ENCODE measurements at places on chromosomes 1 and 21. TPM values are rescaled to one million over a fixed set of nuclear protein-coding genes. Genes with fewer than 3 reads are reported as not detected.

Gene PCP4L1
- 0.62 TPM for total RNA-seq

Gene FAM110D
- total RNA-seq, result 5.3 TPM

Gene GPR61
- total RNA-seq, result not detected

Gene OR6N1
- not detected for total RNA-seq

Gene IQGAP3
- total RNA-seq, result 0.26 TPM

Gene L1TD1
- total RNA-seq, result 0.34 TPM

Gene CNIH3
- 0.88 TPM for total RNA-seq

Gene CCDC181
- 1.6 TPM for total RNA-seq

DNA sequence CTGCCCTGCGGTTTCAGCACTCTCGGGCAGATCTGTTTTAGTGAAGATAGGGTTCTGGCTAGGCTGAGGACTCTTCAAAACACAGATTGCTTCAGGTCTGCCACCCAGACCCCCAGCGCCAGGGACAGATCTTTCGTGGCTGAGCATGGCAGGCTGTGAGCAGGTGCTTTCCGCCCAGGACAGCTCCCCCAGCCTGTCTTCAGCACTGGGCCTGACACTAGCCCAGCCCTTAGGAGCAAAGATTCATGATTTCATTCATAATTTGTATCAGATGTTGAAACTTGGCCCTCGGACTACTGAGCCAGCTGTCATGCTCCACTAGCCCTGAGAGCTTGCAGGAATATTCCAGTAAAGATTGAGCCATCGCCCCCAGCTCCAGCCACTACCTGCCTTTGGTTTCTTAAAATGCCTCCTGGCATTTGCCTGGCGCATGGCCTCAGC lies 5.9 kb downstream of the ADPRS start:
- DNase-seq, result no peak

- no peak for DNase-seq
These were observed 39.0 kb downstream of the DPT start for GRCh38 chr1:168689726-168690602.

DNA sequence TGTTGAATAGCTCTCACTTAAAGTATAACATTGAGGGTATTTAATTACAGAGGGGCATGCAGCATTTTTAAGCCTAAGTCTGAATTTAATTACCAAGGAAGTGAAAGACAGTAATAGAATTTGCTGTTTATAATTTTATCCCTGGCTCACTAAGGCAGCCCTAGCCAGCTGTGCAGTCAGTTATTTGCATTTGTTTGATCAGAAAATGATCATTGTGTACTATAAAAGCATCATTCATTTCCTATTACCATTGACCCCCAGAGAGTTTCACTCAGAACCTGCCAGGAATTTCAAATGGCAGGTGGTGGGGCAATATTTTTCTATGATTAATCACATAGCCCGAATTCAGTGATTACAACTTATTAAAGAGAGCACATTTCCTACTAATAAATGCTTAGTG lies 277.1 kb upstream of the KAZN start:
- no peak for DNase-seq

GRCh38 chr1:201605385-201606010 lies 66.6 kb downstream of the NAV1 start:
- no peak for DNase-seq

GRCh38 chr1:7292036-7292681 lies 478.9 kb upstream of the VAMP3 start:
- no peak for DNase-seq

DNA sequence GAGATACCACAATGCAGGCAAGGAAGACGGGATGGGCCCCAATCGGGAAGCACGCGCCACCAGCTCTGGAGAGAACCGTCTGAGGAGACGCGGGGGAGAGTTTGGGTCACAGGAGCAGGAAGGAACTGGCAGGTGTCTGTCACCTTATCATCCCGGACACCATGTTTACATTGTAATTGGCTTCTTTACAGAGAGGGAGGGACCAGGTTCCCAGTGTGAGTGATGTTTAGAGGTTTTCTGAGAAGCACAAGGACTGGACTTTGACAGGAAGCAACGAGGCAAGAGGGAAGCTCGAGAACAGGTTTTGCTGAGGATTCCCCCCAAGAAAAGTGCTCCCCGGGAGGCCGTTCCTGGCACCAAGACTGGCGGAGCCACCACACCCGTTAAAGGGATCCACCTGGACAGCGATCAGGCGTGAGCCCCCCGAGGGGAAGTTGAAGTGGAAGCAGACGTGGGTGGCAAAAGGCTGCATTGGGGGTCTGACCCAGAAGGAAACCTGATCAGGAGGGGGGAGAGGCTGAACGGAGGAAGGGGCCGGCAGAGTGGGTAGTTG lies 957 bp downstream of the EPS15 start:
- peak; percentile 41 for DNase-seq

DNA sequence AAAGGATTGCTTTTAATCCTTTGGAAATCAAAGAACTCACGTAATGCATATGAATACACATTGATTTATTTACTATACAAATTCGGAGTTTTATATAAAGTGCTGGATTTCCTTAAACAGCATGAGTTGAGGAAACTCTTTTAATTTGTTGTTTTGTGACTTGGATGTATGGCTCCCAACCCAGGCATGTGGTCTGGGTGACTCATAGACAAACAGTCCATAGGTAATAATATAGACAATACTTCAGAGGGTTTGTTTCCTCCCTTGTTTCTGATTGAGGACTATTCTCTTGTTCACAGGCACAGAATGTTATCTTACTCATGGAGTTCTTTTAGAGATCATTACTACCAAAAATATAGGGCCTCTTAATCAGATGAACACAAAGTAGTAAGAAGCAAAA lies 43.8 kb downstream of the XPR1 start:
- DNase-seq, result no peak

GRCh38 chr1:186426118-186426517 lies 34.8 kb downstream of the PDC start:
- DNase-seq, result no peak

DNA sequence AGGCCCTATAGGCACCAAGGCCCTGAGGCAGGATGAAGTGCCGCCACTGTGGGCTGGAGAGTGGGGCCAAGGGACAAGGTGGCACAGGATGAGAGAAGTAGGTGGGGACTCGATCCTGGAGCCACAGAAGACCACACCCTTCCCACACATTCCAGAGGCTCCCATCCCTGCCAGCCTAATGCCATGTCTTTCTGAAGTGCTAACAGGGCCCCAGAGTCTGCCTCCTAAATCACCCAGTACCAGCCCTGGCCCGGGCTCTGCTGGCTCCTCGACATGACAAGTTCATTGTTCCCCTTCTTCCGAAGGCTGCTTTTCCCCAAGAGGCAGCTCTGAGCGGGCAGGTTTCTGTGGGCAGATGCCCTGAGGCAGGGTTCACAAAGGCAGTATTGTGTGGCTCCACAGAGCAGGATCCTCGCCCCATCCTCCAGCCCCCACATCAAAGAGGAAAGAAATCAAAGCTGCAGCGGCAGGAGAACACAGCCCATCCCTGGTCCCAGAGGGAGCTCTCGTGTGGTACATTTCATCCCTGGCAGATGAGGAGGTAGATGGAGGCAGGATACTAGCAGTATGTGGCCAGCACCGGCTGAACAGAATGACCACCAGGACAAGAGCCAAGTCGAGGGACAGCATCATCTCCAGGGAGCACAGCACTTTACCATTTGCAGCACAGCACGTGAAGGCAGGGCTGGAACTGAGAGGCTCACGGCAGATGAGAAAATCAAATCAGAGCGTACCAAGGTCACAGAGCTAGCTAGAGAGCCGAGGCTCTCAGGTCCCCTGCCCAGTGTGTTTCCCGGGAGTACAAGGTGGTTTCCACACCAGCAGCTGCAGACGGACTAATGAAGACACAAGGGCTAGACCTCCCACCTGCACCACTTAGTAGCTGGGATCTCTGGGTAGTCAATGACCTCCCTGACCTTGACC lies 64.8 kb downstream of the SYF2 start:
- no peak for DNase-seq

GRCh38 chr1:14974361-14974760 lies 179.2 kb upstream of the TMEM51 start:
- no peak for DNase-seq

DNA sequence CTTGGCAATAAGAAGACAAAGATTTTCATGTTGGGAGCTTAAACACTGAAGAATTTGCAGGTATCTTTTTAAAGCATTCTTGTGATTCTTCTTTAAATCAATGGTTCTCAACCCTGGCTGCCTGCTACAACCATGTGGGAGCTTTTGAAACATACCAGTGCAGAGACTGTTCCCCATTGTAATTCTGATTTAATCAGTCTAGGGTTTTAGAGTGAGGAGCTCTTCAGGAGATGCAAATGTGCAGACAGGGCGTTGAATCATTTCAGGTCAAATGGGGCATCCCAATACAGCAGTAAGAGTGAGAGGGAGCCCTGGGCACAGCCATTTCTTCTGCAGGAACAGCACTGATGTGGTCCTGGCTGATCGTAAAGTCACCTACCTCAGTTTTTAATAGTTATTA lies 24.3 kb downstream of the KCNJ6 start:
- DNase-seq, result no peak

DNA sequence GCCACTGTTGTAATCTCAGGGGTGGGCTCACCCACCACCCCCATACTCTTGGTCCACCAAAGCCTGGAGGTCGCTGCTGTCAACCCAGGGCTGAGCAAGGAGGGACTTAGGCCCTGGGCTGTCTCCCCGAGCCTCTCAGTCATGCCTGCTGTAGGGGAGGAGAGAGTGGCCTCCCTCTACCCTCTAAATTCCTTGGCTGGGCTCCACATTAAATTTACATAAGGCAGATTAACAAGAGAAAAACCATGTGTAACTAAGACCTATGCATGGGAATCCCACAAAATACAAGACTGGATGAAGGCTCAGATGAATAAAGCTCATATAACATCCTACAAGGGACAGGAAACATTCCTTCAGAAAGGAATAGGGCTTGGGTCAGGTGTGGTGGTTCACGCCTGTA lies 1.8 kb upstream of the PIK3CD start:
- DNase-seq, result no peak

DNA sequence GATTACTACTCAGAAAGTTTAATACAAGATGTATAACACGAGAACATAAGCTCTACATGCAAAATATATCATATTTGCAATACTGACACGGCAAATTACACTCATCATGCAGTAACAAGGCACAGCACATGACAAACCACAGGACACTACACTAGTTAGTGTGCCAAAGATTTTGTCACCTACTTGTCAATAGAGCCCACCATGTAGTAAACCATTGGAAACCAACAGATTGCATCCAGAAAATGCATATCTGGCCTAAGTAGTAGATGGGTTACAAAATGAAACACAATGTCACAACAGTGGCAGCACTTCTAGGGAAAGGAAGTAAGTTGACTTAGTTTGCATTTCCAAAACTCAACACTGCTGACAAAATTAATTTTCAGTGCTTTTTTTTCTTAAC lies 288.9 kb downstream of the KCNT2 start:
- no peak for DNase-seq

DNA sequence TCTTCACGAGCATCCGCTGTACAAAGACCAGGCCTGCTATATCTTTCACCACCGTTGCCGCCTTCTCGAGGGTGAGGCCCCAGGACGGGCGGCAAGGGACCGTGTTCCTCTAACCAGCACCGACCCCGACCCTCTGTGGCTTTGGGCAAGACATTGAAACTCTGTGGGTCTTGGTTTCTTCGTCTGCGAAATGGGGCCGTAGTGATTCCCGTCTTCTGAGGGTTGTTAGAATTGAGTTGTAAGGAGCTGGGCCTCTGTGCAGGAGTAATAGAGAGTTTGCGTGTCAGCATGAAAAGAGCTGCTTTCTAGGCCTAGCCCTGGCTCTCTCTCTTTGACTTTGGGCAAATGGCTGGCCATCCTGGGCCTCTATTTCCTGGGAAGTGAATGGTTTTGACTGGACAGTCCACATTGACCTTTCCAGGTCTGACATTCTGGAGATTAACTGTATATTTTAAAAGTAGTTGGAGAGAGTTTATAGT lies 591 bp downstream of the MRPL37 start:
- DNase-seq, result no peak

- no peak for DNase-seq
These were observed 3.7 kb downstream of the CCDC24 start for GRCh38 chr1:43994794-43995790.

DNA sequence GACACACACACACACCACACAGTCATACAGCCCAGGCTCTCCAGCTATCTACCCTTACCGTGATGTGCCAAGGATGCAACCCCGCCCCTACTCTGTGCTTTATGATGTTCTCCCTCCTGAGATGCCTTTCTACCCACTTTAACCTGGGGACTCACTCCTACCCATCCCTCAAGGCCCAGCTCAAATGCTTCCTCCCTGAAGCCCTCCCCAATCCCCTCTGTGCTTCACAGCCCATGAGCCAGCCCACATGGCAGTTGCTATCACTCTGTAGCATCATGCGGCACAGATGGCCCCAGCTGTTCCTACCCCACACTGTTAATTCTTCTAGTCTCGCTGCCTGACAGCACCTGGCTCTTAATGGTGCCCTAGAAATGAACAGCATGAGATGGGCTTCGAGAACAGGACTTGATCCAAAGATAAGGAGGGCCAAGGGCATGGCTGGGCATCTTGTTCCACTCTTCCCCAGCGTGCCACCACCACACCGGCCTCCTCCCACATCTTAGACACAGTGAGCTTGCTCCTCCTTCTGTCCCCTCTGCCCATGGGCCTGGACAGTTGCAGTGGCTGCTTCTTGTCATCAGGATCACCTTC lies 109.8 kb downstream of the GLIS1 start:
- no peak for DNase-seq

DNA sequence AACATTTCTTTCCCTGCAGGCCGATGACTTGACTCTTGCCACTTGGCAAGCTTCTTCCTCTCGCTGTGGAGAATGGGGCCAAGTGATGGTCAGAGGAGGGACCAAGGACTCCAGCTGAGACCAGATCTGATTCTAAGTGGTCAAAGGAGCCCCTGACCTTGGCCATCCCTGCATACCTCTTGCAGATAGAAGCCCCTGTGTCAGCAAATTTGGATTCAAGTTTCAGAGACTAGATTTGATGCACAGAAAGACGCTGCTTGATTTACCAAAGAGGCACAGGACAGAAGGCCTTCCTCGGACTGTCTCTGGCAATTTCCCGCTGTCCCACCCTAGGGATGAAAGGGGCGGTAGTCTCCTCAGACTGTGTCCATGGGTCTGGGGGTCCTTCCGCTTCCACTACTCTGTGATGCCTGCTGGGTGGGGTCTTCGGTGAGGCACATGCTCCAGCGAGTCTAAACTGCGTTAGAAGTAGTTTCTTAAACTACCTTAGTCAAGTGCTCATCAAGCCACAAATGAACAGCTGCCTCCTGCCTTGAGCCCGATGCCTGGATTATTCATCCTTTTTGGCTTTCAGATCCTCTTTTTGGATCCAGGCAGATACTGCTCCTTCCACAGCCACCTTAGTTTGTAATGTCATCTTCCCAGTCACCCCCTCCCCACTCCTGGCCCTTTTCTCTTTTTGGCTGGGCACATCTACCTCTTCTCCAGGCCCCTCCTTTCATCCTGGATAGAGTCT lies 31.8 kb upstream of the RBM15 start:
- DNase-seq, result no peak

GRCh38 chr1:3125078-3125477 lies 56.1 kb downstream of the PRDM16 start:
- no peak for DNase-seq

All from left cardiac atrium (tissue), 4 donors.